Activated B cell treated with CpG ODN at 0.5 μM for 24 hours (primary cell): ENCODE measurements at places on chromosomes 12 and 14.

GRCh38 chr12:119980242-119980641, 8.8 kb upstream of the BICDL1 start:
- no peak for DNase-seq

- no peak for DNase-seq
These were observed 710 bp upstream of the BMAL2 start for GRCh38 chr12:27331927-27332324.

DNA sequence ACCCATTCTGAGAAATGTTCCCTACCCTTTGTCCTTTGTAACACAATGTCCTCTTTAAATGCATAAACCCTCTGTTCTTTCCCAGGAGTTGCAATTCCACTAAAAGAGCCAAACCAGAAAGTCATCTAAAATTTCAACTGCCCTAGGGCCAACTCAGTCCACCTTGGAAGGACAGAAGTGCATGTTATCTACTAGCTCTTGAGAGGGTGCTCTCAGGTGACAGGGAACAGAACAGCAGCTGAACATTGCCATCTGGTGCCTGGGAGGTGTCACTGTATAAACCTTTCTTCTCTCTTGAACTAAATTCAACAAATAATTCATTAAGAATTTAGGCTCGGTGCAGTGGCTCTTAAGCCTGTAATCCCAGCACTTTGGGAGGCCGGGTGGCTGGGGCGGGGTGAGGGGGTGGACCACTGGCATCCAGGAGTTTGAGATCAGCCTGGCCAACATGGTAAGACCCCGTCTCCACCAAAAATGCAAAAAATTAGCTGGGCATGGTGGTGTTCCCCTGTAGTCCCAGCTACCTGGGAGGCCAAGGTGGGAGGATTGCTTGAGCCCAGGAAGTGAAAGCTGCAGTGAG, 10.3 kb upstream of the FERMT2 start:
- no peak for DNase-seq

DNA sequence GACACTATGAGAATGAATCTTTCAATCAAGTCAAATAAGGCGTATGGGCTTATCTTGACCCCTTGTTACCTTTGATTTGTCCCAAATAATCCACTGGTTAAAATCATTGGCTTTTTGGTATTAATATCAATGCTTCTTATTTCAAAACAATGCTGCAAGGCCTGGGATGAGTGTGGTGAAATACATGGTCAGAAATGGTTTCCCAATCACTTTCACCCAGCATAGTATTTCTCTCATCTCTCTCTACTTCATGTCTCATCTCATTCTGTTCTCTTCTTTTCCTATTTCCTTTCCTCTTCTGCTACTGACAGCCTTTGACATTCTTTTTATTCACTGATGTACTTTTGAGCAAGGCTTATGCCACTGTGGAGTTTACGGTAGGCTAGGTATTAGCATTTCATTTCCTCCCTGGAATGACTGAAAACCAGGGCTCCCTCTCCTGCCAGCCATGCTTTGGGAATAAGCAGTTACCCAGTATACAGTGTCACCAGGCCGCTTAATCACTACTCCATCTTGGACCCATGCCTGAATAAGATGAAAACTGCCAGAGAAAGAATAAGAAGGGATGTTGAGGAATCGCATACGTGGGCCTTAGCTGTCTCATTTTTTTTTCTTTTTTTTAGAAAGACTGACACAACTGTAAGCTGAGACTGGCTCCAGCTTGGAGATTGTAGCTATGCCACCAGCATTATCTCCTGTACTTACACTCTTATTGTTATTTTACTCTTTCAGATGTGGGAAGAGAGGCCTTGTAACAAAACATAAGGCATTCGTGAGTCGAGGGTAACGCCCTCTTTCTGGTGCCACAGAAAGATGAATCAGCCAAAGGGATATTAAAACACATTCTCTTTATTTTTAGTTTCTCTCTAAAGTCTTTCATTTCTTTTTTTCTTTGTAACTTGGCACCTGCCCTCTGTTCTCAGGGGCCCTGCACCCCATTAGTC, 53.5 kb downstream of the IGF1 start:
- no peak for DNase-seq

- DNase-seq, result no peak
These were observed 298.4 kb upstream of the AMIGO2 start for GRCh38 chr12:47378222-47378582.

- DNase-seq, result peak; percentile 36
These were observed 104.2 kb upstream of the AMN1 start for GRCh38 chr12:31832740-31833729.

DNA sequence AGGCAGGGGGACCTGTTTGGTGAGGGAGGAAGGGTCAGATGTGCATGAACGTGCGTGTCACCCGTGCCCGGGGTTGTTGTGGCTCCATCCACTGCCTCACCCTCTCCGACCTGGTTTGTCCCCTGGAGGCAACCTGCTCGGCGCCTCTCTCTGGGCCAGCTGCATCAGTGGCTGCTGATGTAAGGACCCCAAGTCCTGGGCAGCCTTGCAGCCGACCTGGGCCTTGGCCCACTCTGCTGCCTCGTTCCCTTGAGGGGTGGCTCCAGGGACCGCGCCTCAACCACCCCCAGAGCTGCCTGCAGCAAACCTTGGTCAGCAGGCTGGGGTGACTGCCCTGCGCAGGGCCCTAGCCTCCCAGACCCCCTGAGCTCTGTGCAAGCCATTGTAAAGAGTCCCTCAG, 351.7 kb downstream of the TMEM121 start:
- no peak for DNase-seq

DNA sequence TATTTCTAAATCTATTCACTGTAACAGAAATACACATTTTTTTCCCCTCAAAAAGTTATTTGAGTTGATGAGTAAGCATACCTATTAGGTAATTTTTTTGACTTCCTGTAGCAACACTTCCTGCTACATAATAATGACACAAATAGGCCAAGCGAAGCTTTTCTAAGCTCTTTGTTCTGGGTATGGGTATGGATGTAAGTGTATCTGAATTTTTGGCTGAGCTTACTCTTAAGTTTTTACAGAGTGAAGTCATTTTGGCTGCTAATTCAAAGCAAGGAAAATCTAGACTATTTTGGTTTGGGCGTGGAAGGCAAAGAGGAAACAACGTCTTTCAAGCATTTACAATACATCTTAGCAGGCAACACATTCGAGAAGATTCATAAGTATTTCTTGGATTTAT, 1206.0 kb upstream of the FLRT2 start:
- DNase-seq, result no peak

- no peak for DNase-seq
These were observed 1.1 kb upstream of the CATSPERB start for GRCh38 chr14:91732859-91733477.

DNA sequence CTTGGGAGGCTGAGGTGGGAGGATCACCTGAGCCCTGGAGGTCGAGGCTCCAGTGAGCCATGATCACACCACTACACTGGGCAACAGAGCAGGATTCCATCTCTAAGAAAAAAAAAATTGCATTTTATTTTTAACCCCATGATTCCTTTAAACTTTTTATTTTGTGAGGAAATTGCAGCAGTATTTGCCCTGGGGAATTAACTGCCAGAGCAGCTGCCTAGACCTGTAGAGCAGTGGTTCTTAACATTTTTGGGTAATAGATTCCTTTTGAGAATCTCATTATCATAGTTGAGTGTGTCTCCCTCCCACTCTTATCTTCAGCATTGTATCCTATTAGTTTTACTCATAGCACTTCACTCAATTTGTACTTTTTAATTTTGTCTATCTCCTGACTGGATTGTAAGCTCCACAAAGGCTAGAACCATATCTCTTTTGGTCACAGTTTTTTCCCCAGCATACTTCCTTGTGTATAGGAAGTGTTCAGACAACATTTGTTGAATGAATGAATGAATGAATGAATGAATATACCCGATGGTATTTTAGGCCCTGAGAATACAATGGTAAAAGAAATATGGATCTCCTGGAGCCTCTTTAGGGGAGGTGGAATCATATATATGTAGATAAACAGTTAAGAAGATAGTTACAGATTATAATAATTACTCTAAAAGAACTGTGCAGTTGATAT, 40.6 kb downstream of the BRMS1L start:
- no peak for DNase-seq

DNA sequence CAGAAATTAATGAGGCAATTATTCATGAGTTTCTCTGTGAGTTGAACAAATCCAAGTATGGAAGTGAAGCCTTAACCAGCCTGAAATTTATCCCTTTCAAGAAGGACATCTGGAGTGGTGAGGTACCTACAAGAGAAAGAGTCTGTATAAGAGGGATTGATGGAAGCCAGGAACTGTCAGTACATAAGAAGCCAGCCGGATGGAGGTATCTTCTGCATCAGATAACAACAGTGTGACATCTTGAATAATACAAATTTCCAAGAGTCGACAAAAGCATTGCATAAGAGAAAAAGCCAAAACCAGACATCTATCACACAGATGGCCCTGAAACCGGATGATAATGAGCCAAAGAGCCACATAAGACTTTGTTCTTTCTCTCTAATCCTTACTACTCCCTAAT, 781.2 kb downstream of the FLRT2 start:
- DNase-seq, result no peak

DNA sequence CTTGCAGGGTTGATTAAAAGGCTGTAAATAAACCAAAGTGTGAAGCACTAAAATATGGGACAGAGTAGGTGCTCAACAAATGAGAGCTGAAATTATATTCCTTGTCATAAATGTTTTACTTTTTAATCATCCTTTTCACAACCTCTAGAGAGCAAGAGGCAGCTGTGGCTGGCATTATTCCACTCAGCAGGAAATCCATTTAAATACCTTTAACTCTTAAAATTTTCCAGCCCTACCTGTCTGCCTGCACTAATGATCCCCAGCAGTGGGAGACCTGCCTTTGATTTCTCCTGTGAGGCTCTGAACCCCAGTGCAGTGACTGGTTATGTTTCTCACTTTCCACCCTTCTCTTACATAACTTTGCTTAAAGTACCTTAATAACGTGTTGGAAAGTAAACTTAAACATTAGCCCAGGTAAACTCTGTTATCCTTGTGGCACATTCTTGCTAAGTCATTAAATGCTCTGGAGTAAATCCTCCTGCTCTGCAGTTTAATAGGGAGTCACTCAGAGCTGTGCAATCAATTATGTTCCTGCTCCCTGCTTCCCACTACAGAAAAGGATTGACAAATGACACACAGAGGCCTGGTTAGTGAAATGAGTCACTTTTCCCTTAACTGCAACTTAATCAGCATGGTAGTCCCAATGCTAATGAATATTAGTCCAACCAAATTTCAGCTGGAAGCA, 755.7 kb upstream of the USP15 start:
- DNase-seq, result no peak

- DNase-seq, result no peak
These were observed 173.2 kb upstream of the EEA1 start for GRCh38 chr12:93102312-93102711.

- no peak for DNase-seq
These were observed 88.3 kb upstream of the DAAM1 start for GRCh38 chr14:59100205-59100604.

GRCh38 chr14:68634874-68635595, 157.8 kb downstream of the ZFP36L1 start:
- DNase-seq, result no peak

DNA sequence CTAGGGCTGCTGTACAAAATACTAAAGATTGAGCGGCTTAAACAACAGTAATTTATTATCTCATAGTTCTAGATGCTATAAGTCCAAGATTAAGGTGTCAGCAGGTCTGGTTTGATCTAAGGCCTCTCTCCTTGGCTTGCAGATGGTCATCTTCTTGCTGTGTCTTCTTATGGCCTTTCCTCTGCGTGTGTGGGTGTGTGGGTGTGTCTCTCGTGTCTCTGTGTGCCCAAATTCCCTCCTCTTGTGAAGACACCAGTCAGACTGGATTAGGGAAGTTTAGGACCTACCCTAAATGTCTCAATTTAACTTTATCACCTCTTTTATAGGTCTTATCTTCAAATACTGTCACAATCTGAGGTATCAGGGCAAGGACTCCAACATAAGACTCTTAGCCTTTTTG, 28.3 kb downstream of the DDHD1 start:
- DNase-seq, result no peak
